Astrocyte of the hippocampus (primary cell): ENCODE measurements at places on chromosomes 13 and 19.
A peak's percentile ranks its signal among the peaks of the same experiment; 100 is the strongest.

GRCh38 chr19:47765523-47766358, 12.8 kb upstream of the SELENOW start:
- DNase-seq: peak; percentile 78

DNA sequence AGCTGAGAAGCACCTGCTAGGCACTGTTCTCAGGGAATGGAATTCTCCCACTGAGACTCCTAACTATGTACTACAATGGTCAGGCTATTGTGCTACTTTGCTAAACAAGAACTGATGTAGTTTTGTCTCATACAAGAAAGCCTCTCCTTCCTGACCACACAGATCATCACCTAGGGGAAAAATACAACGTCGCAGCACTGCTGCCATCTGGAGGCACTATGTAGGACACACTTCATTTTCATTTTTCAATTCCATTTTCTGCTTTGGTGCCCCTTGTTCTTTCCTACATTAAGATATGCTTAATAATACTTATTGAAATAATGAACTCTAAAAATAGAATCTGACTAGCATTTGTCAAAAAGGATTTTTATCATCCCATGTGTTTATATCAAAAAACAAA, 21.1 kb downstream of the PROSER1 start:
- peak; percentile 54 for DNase-seq

DNA sequence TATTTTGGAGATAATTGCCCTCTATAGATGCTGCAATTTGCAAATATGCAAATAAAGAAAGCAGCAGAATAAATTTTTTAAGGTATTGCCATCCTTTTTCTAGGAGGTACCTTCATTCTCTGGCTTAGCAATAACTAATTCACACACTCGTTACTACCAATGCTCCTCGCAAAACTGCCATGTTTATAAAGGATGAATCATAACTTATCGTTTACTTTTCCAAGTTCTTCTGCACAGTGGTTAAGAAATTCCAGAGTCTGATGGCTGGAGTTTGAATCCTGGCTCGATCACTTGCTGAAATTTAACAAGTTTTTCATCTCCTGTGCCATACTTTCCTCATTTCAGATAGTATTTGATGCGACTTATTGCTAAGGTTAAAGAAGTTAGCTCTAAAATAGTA, 708.6 kb upstream of the KLHL1 start:
- peak; percentile 13 for DNase-seq

GRCh38 chr19:17436094-17436873, 12.2 kb downstream of the TMEM221 start:
- no peak for DNase-seq

DNA sequence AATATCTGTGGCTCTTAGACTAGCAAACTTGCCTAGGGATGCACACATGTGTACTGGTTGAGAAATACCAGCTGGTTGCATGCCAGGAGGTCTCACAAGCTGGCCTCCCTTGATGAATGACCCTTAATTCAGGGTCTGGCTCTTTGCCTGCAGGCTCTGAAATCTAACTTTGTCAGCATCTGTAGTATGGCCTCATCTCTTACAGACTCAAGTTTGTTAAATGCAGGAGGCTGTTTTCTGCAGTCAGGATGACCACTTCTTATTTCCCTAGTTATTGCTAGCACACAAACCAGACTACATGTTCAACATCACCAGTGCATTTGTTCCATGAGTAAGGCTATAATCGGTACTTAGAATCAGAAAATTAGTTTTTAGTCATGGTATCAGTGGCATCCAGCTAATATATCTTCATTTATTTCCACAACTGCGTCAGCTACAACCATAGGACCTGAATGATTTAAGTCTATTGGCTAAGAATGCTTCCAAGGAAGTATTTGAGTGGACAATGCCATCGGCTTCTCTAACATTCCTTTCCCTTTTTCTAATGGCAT, 23.3 kb upstream of the POSTN start:
- peak; percentile 35 for DNase-seq
